ENCODE measurements at places on chromosomes 6 and 20. TPM values are rescaled to one million over a fixed set of nuclear protein-coding genes. Genes with fewer than 3 reads are reported as not detected.
A peak's percentile ranks its signal among the peaks of the same experiment; 100 is the strongest.

DNA sequence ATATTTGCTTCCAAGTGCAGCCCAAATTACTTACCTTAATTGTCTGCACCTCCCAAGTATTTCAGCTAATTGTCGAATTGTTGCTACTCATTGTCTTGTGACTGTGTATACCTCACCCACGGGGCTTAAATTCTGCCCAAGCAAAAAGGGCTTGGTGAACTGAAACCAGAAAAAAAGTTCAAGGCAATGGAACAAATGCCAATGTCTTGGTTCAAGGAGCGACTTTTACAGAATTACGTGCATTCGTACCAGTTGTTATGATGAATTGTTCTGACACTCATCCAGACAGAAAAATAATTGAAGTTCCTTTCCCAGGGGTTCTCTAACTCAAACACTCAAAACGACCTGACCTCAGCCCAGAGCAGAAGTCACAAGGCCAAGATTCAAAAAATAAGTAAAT lies 13.9 kb upstream of the PXDC1 start:
- no peaks in the 10 kb centered on the region for H3K4me1 ChIP-seq
- H3K4me3 ChIP-seq: no peak overlapping the region
- no peak for DNase-seq
- H3K27ac ChIP-seq: no peak overlapping the region

DNA sequence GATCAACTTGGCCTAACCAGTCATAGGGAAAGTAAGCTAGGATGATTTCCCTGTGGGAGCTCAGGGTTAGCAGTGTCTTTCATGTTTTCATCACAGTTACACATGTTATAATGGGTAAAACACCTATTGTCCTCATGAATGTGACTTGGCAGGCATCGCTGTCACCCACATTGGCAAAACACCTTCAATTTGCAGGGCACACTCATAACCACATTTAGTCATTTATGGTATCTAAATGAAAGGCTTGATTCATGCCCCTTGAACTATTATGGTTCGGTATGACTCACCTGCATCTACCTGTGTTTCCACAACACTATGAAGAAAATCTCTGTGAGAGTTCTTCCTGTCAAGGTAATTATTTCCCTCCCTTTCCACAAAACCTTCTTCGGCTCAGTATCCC lies 49.2 kb downstream of the FRK start:
- H3K36me3 ChIP-seq: no peaks in the 10 kb centered on the region

GRCh38 chr6:41652866-41653652 lies 14.8 kb downstream of the MDFI start:
- no peak overlapping the region for H3K4me3 ChIP-seq
- H3K27ac ChIP-seq: no peak overlapping the region
- H3K4me1 ChIP-seq: no peaks in the 10 kb centered on the region
- H3K27me3 ChIP-seq: peaks cover 4% of the 10 kb centered on the region
- DNase-seq: no peak

DNA sequence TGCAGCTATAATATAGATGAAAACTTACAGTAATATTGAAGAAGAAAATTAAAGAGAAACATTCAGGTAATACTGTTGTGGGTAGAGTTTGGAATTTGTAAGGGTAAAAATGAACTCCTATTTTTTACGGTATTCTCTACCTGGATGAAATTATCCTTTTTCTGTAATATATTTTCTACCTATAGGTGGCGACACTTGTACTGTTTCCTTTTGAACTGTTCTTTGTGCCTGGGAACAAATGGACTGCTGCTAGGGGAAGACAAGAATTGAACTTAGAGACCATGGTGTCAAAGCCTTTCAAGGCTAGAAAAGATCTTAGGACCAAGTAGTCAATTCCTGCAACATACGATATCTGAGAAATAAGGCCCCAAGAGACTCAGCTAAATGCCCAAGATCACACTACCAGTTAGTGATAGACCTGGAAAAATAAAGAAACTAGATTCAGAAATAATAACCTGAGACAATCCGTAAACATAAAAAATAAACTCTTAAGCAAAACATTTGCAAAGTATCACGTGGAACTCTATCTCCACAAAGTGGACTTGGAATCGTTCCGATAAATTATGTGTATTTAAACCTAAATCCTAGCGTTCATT lies 383.8 kb downstream of the TFAP2A start:
- no peaks in the 10 kb centered on the region for H3K27me3 ChIP-seq
- H3K4me3 ChIP-seq: no peak overlapping the region
- H3K36me3 ChIP-seq: no peaks in the 10 kb centered on the region
- H3K4me1 ChIP-seq: no peaks in the 10 kb centered on the region
- no peak overlapping the region for H3K27ac ChIP-seq

GRCh38 chr20:53126185-53126584 lies 154.0 kb downstream of the TSHZ2 start:
- peaks cover 14% of the 10 kb centered on the region for H3K4me1 ChIP-seq
- no peak for DNase-seq
- H3K4me3 ChIP-seq: no peak overlapping the region
- no peaks in the 10 kb centered on the region for H3K27me3 ChIP-seq
- H3K36me3 ChIP-seq: no peaks in the 10 kb centered on the region

GRCh38 chr6:20441236-20441635 lies 39.6 kb downstream of the E2F3 start:
- H3K36me3 ChIP-seq: peaks cover 70% of the 10 kb centered on the region
- no peaks in the 10 kb centered on the region for H3K27me3 ChIP-seq
- no peak overlapping the region for H3K27ac ChIP-seq
- no peak overlapping the region for H3K4me3 ChIP-seq

- no peak overlapping the region for H3K27ac ChIP-seq
- no peak overlapping the region for H3K4me3 ChIP-seq
- peaks cover 34% of the 10 kb centered on the region for H3K4me1 ChIP-seq
- DNase-seq: no peak
- H3K27me3 ChIP-seq: peaks cover 13% of the 10 kb centered on the region
Observed at GRCh38 chr6:40323881-40324634, 263.1 kb downstream of the LRFN2 start.

GRCh38 chr6:45466686-45467085 lies 89.0 kb upstream of the SUPT3H start:
- peaks cover 6% of the 10 kb centered on the region for H3K36me3 ChIP-seq
- no peaks in the 10 kb centered on the region for H3K27me3 ChIP-seq
- H3K4me3 ChIP-seq: no peak overlapping the region
- H3K4me1 ChIP-seq: peaks cover 21% of the 10 kb centered on the region
- no peak for DNase-seq

RIPOR3 gene
- total RNA-seq: not detected

- peaks cover 92% of the 10 kb centered on the region for H3K36me3 ChIP-seq
- no peaks in the 10 kb centered on the region for H3K27me3 ChIP-seq
- peaks cover 67% of the 10 kb centered on the region for H3K4me1 ChIP-seq
- peak; percentile 72 for DNase-seq
Observed at GRCh38 chr6:36599791-36600209, 5.6 kb downstream of the SRSF3 start.

DNA sequence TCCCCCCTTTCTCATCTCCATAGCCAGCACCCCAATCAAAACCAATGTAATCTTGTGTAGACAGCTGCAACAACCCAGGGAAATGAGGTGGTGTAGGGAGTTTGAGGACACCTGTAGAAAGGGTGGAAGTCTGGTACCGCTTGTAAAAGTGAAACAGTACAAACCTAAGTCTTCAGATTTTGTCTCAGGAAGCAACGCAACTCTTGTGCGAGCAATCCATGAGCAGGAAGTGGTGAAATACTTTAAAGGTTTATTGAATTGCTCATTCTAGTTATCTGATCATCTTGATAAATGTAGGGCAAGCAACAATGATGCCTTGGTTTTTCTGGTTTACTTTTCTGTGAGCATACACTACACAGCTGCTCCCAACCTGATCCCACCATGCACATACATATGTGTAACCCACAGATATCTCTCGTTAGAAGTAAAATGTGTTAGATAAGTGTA lies 71.1 kb upstream of the THEMIS start:
- H3K4me1 ChIP-seq: peaks cover 65% of the 10 kb centered on the region
- H3K36me3 ChIP-seq: peaks cover 42% of the 10 kb centered on the region
- H3K27ac ChIP-seq: peak overlapping the region; percentile 97
- peak overlapping the region; percentile 71 for H3K4me3 ChIP-seq

DNA sequence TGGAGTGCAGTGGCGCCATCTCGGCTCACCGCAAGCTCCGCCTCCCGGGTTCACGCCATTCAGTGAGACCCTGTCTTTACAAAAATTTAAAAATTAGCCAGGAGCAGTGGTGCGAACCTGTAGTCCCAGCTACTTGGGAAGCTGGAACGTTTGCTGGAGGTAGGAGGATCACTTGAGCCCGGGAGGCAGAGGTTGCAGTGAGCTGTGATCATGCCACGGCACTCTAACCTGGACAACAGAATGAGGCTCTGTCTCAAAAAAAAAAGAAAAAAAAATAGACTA lies 5.7 kb upstream of the PARD6B start:
- H3K27me3 ChIP-seq: no peaks in the 10 kb centered on the region
- no peak overlapping the region for H3K27ac ChIP-seq
- no peaks in the 10 kb centered on the region for H3K36me3 ChIP-seq
- no peak overlapping the region for H3K4me3 ChIP-seq
- peaks cover 5% of the 10 kb centered on the region for H3K4me1 ChIP-seq
- DNase-seq: no peak

DNA sequence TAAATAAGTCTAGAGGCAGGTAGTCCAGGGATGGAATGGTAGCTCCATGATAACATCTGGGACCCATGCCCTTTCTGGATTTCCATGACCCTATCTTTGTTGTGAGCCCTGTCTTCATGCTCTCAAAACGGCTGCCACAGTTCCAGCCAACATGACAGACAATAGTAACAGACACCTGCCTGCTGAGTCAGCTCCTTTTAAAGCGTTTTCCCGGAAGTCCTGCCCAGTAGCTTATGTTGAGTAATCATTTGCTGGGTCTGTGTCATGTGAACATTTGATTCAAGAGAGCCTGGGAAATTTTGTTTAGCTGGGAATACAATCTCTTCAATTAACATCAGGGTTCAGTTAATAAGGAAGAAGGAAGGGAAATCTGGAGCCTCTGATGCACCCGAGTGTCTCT lies 262.2 kb upstream of the SULF2 start:
- DNase-seq: no peak
- H3K4me1 ChIP-seq: no peaks in the 10 kb centered on the region
- H3K27ac ChIP-seq: no peak overlapping the region
- peaks cover 5% of the 10 kb centered on the region for H3K27me3 ChIP-seq
- H3K36me3 ChIP-seq: no peaks in the 10 kb centered on the region

GRCh38 chr6:143135797-143136561 lies 75.3 kb downstream of the AIG1 start:
- no peak overlapping the region for H3K27ac ChIP-seq
- DNase-seq: no peak
- H3K27me3 ChIP-seq: no peaks in the 10 kb centered on the region
- H3K4me1 ChIP-seq: peaks cover 14% of the 10 kb centered on the region
- H3K4me3 ChIP-seq: no peak overlapping the region
- peaks cover 29% of the 10 kb centered on the region for H3K36me3 ChIP-seq

PPP1R14C gene
- not detected for total RNA-seq

EYS gene
- not detected for total RNA-seq

- peaks cover 6% of the 10 kb centered on the region for H3K27me3 ChIP-seq
- no peaks in the 10 kb centered on the region for H3K36me3 ChIP-seq
- peak overlapping the region; percentile 73 for H3K4me3 ChIP-seq
- DNase-seq: peak; percentile 18
- H3K27ac ChIP-seq: peak overlapping the region; percentile 92
- H3K4me1 ChIP-seq: peaks cover 16% of the 10 kb centered on the region
Observed at GRCh38 chr6:163405412-163406309, 8.9 kb upstream of the QKI start.

NOX3 gene
- total RNA-seq: not detected

DNA sequence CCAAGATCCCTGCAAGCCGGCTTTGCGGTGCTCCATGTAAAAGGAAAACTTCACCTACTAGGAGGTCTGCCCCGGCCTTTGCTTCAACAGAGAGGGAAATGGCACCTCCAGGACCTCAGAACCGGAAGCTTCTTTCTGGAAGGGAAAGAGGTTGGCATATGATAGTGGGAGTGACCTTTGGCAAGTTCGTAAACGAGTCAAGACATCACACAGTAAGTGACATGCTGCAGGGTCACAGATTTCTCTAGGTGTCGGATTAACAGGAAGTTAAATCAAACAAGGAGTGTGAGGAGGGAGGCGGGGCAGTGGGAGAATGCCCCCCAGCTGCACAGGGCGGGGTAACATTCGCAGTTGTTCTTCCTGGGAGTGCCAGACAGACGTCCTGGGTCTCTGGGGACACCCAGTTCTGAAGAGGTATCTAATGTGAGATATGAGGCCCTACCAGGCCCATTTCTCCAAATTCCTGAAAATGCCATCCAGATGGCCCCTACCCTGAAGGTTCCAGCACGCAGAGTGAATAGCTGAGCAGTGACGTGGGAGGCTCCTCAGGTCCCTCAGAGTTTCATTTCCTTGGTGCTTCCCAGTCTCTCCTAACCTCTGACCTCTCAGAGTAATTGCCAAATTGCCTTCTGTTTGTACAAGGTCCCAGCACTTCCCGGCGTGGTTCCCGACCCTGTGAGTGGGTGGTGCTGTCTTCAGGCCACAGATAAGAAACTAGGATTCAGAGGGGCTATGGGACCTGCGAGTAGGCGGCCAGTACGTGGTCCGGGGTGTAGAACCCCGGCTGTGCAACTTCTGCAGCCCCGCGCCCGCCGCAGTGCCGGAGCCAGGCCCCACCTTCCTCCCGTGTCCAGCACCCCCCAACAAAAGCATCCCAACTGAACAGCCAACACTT lies 1.9 kb downstream of the RRBP1 start:
- no peak for DNase-seq
- peak overlapping the region; percentile 76 for H3K4me3 ChIP-seq
- H3K27me3 ChIP-seq: peaks cover 19% of the 10 kb centered on the region
- H3K36me3 ChIP-seq: peaks cover 10% of the 10 kb centered on the region
- peak overlapping the region; percentile 84 for H3K27ac ChIP-seq

DNA sequence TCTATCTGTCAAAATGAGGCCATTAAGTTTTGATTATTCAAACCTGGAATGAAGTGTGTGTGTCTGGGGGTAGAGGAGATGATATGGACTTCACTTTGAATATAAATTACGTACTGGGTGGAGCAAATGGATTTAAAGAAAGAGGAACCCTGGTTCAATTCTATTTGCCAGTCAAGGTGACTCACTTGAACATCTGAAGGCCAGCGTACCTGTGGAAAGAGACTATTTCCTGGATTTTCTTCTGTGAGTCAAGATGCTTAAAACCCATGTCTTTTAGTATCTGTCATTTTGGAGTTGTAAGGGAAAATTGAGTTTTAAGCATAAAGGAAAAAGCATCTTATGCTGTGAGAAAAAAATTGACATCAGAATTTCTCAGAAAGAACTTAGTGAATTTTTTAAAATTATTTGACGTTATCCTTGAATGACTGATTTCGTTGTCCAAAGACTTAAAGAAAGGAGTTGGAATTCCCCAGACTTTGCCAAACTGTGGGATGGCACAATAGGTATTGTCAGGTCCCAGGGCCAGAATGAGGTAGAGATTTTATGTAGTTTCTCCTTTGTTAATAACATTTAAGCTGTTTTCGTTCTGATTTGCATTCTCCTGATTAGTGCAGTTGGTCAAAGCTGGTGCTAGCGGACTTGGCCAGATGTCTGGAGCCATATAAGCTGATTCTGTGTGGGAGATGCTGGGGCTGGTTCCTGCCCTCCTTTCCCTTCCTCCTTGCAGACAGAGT lies 2.4 kb upstream of the PPP1R14C start:
- no peaks in the 10 kb centered on the region for H3K36me3 ChIP-seq
- peaks cover 65% of the 10 kb centered on the region for H3K27me3 ChIP-seq
- no peak overlapping the region for H3K27ac ChIP-seq
- H3K4me3 ChIP-seq: no peak overlapping the region
- H3K4me1 ChIP-seq: peaks cover 12% of the 10 kb centered on the region

GRCh38 chr20:6081236-6081635 lies 27.4 kb upstream of the LRRN4 start:
- no peaks in the 10 kb centered on the region for H3K4me1 ChIP-seq
- no peaks in the 10 kb centered on the region for H3K36me3 ChIP-seq
- DNase-seq: no peak
- H3K4me3 ChIP-seq: no peak overlapping the region

Data from activated CD4-positive, alpha-beta T cell treated with anti-CD3 and anti-CD28 coated beads, Interleukin-2, amount 10 ng/mL, durations not matched to agents 7 days and 5 days (primary cell).